ENCODE measurements at places on chromosomes 6 and 20.

DNA sequence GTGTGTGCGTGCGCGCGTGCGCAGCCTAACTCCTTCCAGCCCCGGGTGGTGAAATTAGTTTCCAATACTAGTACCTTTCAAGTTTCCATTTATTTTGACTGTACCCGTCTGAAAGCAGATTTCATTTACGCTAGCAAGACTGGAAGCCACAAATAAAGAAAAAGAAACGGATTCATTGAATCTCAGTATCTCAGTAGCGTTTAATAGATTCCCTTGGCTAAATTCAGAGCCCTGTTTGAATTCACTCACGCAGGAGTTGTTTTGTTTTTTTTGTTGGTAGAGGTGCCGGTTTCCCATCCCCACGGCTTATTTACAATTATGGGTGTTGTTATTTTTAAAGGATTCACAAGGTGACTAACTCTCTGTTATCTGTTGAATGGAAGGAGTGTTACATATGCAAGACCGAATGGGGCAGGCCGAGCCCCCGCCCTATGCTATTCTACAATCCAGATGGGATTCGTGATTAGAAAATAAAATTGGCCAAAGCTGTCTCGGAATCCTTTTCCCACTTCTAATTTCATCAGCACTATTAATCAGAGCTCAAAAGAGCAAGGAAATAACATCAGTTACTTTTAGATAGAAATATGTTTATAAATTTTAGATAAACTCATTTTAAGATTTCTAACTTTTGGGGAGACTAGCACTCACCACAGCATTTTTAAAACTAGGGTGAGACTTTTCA is 2.3 kb upstream of the INSM1 start:
- DNase-seq: no peak

GRCh38 chr20:61621035-61621730 is 369.1 kb downstream of the CDH4 start:
- no peak for DNase-seq

GRCh38 chr20:33279261-33279910 is 3.6 kb upstream of the BPIFB1 start:
- DNase-seq: no peak

- no peak for DNase-seq
These were observed 669 bp upstream of the PEX6 start for GRCh38 chr6:42979523-42980177.

GRCh38 chr20:16048876-16049275 is 524.4 kb downstream of the KIF16B start:
- DNase-seq: no peak

DNA sequence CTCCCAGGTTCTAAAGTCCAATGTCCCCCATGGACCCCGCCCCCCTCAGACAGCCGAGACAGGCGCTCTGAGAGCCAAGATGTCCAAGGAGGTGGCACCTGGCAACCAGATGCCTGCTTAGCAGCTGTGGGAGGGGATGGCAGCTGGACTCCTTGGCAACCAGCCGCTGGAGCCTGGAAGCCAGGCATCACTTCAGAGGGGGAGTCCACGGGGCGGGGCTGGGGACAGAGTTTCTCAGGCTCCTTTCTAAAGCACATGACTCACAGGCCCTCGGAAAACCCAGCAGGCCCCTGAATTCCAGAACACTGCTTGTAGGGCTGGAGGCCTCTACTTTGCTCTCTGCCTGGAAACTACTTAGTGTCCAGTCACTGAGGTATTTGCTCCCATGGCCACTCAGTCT is 51.5 kb downstream of the PREX1 start:
- DNase-seq: no peak

- no peak for DNase-seq
These were observed 299.3 kb upstream of the ECI2 start for GRCh38 chr6:4434655-4435054.

- no peak for DNase-seq
These were observed 34.7 kb downstream of the PLAGL1 start for GRCh38 chr6:143973097-143973966.

DNA sequence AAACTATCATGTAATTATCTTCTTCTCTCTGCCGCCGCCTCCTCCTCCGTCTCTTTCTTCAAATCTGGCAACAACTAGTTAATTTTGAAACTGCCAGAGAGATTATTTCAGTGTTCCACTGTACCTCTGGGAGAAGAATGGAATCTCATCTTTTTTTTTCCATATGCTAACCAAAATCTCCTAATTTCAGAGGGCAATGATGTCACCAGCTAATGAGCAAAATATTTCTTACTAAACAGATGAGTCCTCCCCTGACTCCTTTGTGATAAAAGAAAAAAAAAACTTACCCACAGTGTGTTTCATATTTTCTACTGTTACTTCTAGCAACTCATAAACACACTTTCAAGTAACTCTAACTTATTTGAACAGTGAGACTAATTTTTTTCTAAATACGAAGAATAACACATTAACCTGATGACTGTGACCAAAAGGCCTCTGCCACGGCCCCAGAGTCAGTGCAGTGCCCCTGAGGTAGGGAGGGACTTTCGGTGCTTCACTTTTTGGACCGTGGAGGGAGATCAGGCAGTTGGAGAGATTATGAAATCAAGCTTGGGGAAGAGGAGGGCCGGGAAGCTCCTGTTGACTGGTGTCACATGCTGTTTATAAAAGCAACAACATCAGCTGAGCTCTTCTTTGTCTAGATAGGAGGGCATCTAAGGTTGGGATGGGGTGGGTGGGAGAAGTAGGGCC is 159.6 kb downstream of the SASH1 start:
- DNase-seq: no peak

GRCh38 chr6:153590411-153590810 is 448.6 kb upstream of the OPRM1 start:
- DNase-seq: no peak

GRCh38 chr6:49852975-49853374 is 13.4 kb downstream of the CRISP1 start:
- DNase-seq: no peak

GRCh38 chr20:64000906-64001305 is 20.0 kb downstream of the PRPF6 start:
- DNase-seq: no peak

- DNase-seq: no peak
These were observed 179.5 kb downstream of the ZFP64 start for GRCh38 chr20:52012079-52012478.

DNA sequence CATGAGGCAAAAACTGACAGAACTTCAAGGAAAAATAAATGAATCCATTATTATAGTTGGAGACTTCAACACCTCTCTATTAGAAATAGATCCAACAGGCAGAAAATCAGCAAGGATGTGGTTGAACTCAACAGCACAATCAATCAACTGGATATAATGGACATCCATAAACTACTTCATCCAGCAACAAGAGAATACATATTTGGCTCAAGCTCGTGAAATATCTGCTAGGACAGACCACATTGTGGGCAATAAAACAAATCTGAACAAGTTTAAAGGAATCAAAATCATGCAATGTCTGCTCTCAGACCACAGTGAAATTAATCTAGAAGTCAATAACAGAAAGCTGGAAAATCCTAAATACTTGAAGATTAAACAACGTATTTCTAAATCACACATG is 362.6 kb downstream of the CD109 start:
- DNase-seq: no peak

- no peak for DNase-seq
These were observed 5.9 kb upstream of the C6orf136 start for GRCh38 chr6:30641048-30641447.

GRCh38 chr6:56686429-56686828 is 43.7 kb upstream of the DST start:
- no peak for DNase-seq
